ENCODE measurements at places on chromosomes 13 and 19.
A peak's percentile ranks its signal among the peaks of the same experiment; 100 is the strongest.

DNA sequence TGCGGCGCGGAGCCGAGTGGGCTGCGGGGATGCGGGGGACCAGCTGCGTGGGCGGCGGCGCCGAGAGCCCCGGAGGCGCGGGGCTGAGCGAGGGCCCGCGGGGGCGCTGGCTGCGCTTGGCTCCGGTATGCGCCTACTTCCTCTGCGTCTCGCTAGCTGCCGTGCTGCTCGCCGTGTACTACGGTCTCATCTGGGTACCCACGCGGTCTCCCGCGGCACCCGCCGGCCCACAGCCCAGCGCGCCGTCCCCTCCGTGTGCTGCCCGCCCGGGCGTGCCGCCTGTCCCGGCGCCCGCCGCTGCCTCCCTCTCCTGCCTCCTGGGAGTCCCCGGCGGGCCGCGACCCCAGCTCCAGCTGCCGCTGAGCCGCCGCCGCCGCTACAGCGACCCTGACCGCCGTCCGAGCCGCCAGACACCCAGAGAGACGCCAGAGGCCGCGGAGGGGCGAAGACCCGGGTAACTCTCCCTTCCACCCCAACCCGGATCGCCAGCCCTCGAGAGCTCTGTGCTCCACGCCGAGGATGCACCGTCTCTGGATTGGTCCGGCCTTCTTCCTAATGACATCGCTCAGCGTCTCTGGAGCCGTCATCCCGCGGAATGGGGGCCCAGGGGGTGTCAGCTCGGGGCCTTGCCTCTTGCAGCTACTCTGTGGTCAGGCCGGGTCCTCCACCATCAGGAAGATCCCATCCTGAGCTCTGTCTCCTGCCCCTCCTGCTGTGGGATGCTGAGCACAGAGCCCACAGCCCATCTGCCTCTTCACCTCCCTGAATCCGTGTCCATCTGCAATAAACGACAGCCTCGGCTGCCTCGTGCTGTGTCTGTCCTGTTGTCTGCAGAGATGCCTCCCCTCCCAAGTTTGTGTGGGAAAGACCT, 441 bp downstream of the INAFM1 start:
- DNase-seq = no peak

- no peak for DNase-seq
These were observed 643.6 kb downstream of the PCDH9 start for GRCh38 chr13:66586489-66586888.

DNA sequence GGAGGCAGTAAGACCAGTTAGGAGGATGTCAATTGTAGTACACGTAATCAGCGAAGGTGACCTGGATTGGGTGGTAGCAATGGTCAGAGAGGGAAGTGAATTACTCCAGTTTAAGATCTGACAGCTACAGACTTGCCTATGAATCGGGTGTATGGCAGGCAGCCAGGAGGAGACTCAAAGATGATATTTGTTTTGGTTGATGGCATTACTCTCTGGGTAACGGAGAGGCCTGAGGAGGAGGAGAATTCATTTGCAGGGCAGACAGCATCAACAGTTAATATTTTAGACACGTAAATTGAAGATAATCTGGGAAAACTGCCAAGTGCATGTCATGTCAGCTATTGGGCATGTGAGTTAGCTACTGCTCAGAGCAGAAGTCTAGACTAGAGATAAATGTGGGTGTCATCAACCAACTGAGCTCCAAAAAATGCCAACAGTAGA, 109.2 kb downstream of the SGCG start:
- DNase-seq = no peak

GRCh38 chr19:19229701-19230100, 17.9 kb downstream of the NCAN start:
- no peak for DNase-seq

GRCh38 chr19:53853707-53854106, 14.0 kb upstream of the MYADM start:
- DNase-seq = no peak

GRCh38 chr13:99363391-99363790, 56.2 kb upstream of the GPR183 start:
- DNase-seq = no peak

DNA sequence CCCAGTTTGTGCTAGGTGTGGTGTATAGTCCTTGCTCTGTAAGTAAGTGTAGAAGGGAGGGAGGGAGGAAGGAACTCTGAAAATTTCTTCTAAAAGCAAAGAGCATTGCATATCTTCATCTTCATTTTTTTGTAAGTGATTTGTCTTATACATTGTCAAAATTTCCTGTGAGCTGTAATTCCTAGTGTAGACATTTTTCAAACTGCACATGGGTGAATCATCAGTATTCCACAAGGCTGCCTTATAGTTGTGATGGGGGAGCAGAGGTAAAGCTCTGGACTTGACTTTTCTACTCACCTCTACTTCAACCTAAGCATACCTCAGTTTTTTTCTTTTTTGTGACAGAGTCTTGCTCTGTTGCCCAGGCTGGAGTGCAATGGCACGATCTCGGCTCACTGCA, 86.9 kb downstream of the CDK8 start:
- DNase-seq = no peak

GRCh38 chr19:22503524-22503923, 81.4 kb upstream of the ZNF98 start:
- no peak for DNase-seq

GRCh38 chr13:37617173-37617572, 18.6 kb upstream of the POSTN start:
- DNase-seq = no peak

DNA sequence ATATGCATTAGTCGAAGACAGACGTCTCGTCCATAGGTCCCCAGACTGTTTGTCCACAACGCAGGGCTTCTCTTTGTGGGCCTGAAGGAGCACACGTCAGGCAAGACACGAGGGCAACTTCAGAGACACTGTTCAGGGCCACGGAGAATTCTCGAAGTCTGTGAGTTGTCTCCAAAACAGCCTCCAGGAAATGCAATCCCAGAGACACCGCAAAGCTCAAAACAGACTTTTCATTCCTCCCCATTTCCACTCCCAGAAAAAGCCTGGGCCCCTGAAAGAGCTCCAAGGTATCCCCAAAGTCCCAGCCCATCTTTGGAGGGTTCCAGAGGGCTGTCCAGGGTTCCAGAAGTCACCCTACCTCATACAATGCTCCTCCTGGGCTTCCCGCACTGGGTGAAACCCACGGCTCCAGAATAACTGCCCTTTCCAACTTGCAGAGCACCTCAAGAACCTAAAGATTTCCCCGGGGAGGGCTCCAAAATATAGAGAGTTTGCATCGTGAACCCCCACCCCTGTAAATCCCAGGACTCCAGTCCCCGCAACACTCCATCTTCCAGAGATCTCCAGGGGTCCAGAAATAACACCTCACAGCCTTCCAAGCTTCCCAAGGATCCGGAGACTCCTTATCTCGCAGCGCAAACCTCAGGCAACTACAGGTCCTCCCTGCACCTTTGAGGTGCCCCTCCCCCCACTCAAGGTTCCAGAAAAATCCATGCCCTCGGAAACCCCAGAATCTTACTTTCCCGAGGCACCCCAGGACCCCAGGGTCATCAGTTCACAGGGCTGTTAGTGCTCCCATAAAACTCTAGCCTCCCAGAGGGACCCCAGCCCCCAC, 687 bp upstream of the FTL start:
- no peak for DNase-seq

- DNase-seq = no peak
These were observed 129.7 kb downstream of the SLC7A1 start for GRCh38 chr13:29465741-29466293.

- peak; percentile 21 for DNase-seq
These were observed 310.9 kb downstream of the ZNF536 start for GRCh38 chr19:30682999-30683536.

DNA sequence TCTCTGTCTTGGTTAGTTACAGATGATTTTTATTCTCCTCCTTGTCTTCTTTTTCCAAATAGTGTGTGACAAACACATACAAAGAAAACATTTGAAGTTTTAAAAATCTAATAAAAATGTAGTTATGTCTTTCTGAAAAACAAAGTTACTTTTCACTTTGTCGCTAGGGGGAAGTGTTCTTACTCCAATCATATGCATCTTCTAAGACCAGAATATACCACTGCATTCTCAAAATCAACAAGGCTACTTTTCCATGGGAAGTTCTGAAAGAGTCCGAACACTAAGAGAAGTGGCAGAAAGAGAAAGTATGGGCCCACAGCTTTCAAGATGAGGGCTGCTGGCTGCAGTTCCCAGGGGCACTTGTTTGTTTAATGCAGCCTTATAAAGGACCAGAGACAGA, 208.9 kb downstream of the DCT start:
- no peak for DNase-seq

GRCh38 chr13:29509999-29510589, 85.4 kb downstream of the SLC7A1 start:
- DNase-seq = no peak

DNA sequence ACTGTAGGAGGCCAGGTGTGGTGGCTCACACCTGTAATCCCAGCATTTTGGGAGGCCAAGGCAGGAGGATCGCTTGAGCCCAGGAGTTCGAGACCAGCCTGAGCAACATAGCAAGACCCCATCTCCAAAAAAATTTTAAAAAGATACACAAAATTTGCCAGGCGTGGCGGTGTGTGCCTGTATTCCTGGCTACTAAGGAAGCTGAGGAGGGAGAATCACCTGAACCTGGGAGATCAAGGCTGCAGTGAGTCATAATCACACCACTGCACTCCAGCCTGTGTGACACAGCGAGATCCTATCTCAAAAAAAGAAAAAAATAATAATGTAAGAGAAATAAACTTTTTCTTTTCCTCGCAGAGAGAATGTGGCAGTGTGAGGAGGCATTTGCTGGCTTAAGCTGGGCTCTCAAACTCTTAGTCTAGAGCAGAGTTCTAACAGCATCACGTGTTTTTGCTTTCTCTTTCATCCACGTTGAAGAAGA, 21.1 kb downstream of the FAM187B start:
- DNase-seq = no peak

GRCh38 chr13:30074431-30074830, 224.0 kb upstream of the UBL3 start:
- DNase-seq = no peak

DNA sequence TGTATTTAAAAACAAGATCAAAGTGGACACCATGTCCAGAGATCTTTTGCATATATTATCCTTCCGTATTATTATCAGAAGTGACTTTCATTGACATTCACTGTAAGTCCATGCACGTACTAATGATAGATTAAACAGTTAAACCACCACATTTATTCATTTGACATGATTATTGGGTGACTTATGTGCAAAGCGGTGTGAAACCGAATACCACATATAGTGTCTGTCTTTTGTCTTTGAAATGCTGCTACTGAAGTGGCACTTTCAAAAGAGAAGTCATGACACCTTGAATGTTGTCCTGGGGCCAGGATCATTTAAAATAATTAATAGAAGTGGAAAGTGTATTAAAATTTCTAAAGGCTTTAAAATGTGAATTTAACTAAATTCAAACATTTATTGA, 100.1 kb downstream of the ERCC5 start:
- no peak for DNase-seq

DNA sequence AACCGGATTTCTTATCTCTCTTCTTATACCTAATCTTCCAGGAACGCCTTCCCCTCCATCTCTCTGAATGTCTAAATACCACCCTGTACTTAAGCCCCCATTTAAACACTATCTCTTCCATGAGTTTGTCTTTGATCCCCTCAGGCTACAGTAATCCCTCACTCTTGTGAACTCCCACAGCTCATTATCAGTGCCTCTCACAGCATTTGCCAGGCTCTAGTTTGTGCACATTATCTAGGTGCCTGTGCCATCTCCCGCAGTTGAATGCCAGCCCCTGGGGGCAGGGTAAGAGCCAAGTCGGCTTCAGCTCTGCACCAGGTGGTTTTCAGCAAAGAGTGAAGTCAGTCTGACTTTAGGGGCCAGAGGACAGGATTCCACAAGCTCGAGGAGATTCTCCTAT, 71.4 kb downstream of the FREM2 start:
- DNase-seq = no peak

- DNase-seq = no peak
These were observed 60.1 kb upstream of the F7 start for GRCh38 chr13:113045251-113046127.

- DNase-seq = no peak
These were observed 395.2 kb downstream of the MYO16 start for GRCh38 chr13:109024611-109025010.

DNA sequence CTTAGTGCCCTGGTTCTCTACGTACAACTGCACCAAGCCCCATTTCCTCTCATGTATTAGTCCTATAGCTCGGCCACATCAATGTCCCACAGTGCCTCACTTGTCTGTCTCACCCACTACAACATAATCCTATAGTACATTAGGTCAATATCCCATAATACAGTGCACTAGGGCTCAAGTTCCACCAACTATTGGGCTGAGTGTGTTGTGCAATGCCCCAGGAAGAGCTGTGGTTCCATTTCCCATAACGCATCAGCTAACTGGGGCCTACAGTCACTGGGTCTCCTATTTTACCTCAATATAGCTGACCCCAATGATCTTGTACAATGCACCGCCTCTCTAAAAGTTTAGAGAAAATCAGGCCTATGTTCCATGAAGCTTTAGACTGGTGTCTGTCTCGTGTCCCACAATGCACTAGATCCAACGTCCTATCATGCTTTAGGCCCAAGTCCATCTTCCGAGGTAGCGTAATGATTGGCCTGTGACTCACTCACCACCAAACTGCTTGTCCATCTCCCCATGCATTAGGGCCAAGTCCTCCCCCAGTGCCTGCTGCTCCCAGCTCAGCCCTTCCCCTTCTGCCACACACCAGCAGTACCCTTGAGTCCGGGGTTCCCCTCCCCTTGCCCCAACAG, 21.8 kb downstream of the TSKS start:
- DNase-seq = no peak

- no peak for DNase-seq
These were observed 49.9 kb downstream of the SLC7A9 start for GRCh38 chr19:32819419-32820400.

DNA sequence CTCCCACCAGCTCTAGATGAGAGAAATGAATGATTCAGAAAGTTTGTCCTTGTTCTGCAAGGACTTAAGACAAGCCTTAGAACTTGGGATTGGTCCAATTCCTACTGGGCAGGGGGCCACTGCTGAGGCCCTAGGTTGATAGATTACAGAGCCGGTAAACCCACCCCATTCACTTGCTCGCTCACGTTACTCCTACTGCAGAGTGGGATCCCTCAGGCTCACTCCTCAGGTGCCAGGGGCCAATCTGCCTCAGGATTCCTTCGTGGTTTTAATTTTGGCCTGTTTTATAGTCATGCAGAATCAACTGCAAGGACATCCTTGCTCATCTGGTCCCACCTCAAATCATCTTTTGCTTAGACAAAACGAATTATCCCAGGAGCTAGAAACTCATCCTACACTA, 59.0 kb downstream of the SERP2 start:
- DNase-seq = no peak

DNA sequence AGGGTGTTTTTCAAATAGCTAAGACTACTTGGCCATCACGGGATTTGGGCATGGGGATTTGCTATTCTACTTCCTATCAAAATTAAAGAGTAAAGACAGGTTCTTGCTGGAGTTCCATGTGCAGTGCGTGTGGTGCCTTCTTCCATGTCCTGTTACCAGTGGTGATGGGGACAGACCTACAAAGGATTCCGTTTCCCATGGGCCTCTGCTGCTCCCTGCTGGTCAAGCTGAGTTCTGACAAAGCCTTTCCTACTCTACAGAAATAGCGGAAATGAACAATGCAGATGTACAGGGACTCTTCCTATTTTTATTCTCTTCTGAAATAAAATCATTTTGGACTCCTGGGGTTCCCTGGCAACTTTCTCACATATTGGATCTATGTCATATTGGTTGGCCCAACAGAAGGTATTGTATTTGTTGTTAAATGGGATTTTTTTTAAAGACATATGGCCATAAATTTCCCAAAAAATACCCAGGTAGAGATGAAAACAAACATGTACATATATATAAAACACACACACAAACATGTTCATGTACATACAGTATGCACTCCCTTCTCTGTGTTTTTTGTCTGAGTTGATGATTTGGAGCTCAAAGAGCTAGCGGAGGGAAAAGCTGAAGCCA, 90.5 kb upstream of the SLC15A1 start:
- DNase-seq = peak; percentile 41

- no peak for DNase-seq
These were observed 12.5 kb upstream of the MYCBP2 start for GRCh38 chr13:77339408-77339807.
